ENCODE measurements at places on chromosomes 16 and 17.

DNA sequence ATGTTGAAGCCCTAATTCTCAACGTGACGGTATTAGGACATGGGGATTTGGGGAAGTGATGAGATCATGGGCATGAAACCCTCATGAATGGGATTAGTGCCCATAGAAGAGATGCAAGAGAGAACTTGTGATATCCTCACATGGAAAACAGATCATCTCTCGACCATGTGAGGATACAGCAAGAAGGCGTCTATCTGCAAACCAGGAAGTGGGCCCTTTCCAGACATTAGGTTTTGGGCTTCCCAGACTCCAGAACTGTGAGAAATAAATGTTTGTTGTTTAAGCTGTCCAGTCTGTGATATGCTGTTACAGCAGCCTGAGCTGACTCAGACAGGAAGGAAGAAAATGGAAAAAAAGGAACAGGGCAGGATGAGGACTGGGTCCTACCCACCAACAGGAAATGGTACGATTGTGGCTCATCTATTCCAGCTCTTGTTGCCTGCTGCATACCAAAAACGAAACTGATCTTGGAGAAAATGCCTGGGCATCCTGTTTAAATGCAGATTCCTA lies 21.9 kb upstream of the SSTR2 start:
- no peak for DNase-seq

- DNase-seq = no peak
Observed at GRCh38 chr17:35496451-35497290, 40.8 kb downstream of the SLFN12L start.

- no peak for DNase-seq
Observed at GRCh38 chr16:4960579-4960978, 2.4 kb downstream of the SEC14L5 start.

- DNase-seq = no peak
Observed at GRCh38 chr16:28573738-28574718, 20.3 kb downstream of the SGF29 start.

- DNase-seq = no peak
Observed at GRCh38 chr17:50255766-50256635, 18.3 kb upstream of the TMEM92 start.

GRCh38 chr17:39069114-39069756 lies 82.2 kb downstream of the PLXDC1 start:
- peak; percentile 52 for DNase-seq

GRCh38 chr16:4345836-4346781 lies 5.0 kb downstream of the PAM16 start:
- no peak for DNase-seq

GRCh38 chr17:49588726-49589576 lies 13.3 kb downstream of the NXPH3 start:
- no peak for DNase-seq

DNA sequence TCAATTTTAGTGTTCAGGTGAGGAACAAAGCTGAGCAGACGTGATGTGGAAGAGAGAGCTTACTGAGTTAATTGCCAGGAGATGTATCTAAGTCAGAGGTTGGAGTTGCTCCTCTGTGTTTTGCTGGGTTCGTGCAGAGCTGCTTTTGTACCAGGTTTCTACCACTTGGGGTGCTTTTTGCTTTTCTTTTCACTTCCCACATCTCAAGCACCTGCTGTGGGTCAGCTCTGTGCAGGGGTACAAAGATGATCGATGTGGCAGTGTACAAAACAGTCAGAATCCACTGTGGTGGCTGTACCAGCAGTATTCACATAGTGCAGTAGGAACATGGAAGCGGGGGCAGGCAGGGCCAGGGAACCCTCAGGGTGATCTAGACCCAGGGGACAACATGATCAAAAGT lies 14.8 kb downstream of the UNK start:
- DNase-seq = no peak

DNA sequence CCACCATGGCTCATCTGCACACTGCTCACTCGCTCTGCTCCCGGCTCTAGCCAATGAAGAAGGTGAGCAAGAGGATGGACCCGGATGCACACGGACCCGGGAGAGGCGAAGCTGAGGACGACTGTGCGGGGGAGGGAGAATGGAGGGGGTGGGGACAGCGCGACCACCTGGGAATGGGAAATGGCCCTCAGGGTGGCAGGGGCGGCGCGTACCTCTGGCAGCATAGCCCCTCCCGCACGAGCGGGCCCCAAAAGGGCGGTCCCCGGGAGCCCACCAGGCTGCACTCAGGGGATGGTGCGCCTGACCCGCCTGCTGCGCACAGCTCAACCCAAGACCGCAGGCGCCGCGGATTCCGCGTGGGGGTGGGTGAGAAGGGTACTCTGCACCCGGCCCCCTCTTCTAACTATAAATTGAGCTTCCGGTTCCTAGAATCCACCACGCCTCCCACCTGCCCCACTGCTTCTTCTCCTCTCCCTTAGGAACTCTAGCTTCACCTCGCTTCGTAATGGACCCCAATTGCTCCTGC lies 6.1 kb downstream of the MT1H start:
- no peak for DNase-seq

- DNase-seq = no peak
Observed at GRCh38 chr16:12462426-12463280, 341.0 kb downstream of the CPPED1 start.

- no peak for DNase-seq
Observed at GRCh38 chr16:13708347-13709120, 211.4 kb upstream of the ERCC4 start.

- DNase-seq = no peak
Observed at GRCh38 chr16:90033387-90033786, 14.1 kb upstream of the DBNDD1 start.
